Stimulated activated CD8-positive, alpha-beta memory T cell treated with anti-CD3 and anti-CD28 coated beads, Interleukin-12 subunit alpha, Interleukin-12 subunit beta, amount 100 ng/mL, for 4 hours (primary cell): ENCODE measurements at places on chromosomes 5 and 9.
A peak's percentile ranks its signal among the peaks of the same experiment; 100 is the strongest.

DNA sequence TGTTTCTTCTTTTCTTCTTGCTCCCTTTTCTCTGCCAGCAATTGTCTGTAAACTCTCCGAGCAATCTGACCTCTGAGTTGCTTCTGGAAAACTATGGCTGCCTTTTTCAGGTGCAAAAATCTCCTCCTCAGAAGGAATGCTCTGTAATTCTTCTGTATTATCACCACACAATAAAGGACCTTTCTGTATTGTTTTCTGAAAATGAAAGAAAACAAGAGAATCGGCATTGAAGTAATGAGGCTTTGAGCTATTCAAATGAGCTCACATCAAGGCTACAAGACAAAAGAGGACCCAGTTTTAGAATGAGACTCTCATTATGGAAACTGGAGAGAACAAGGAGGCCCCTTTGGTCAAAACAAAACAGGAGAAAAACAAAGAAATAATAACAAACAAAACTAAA is 86.2 kb upstream of the RETREG1 start:
- no peak for DNase-seq

DNA sequence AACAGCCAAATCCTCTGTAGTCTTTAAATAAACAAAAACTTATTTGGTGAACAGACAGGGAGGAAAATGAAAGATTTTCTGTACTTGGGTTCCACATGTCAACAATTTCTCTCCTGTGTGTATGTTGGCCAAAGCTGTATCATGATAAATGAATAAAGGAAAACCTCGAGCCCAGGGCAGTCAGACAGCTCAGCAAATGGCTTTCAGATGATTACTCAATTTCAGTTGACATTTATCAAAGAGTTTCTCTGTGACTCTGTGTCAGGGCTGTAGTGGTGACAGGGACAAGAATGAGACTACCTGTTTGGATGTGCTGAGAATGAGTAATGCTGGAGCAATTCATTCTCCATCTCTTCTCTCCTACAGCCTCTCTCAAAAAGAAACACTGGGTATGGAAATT is 45.7 kb upstream of the PTGS1 start:
- no peak for DNase-seq

GRCh38 chr5:157732596-157733262 is 1.5 kb downstream of the THG1L start:
- no peak for DNase-seq

DNA sequence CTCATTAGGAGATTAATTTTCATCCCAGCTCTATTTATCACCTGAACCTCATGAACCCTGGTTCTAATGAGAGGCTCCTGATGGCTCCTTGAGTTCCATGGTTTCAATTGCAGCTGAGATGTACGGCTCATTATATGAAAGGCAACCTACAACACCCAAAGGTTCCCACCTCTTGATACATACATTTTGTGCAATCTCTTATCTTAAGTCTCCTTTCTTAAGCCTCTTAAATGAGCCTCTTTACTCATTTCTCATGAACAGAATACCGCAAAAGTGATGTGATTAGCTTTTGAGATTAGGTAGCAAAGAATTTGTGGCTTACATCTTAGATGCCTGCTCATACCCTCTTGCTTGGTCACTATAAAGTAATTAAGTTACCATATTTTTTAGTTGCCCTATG is 1964.0 kb upstream of the CDH6 start:
- no peak for DNase-seq

GRCh38 chr9:23557689-23558088 is 268.4 kb downstream of the ELAVL2 start:
- no peak for DNase-seq

DNA sequence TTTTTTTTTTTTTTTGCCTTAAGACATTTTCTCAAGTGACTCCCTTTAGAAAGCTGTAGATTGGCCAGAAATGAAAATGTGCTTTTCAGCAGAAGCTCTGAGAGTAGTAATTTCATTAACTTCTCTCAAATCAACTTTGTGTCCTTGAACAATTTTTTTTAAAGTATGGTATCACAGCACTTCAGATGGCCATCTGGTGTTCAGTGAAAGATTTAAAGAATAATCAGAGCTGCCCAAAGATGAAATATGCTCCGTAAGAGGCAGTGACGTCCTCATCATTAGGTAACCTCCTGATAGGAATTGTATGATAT is 43.0 kb upstream of the PCAT7 start:
- no peak for DNase-seq

DNA sequence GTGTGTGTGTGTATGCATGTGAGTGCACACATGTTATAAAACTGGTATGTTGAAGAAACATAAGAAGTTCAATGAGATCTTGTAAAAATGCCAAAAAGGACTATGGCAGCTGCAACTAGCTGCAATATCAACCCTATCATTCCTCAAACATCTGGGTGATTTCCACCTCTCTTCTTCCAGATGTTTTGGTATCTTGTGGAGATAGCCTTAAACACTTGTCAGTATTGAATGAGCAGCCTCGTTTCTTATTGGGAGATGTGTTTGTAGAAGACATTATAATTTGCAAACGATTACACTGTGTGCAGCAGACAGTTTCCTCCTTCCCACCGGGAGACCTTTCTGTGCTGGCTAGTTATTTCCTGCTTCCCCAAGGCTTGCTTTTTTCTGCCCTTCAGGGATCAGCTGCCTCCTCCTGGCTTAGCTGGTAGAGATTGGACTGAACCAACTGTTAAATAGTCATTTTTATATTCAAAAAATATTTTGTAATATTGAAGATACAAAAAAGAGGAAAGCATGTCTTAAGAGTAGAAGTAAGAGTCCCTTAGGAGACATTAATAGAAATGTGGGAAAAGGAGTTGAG is 168.4 kb upstream of the MPDZ start:
- no peak for DNase-seq

GRCh38 chr5:136907371-136907770 is 542.0 kb upstream of the TRPC7 start:
- no peak for DNase-seq

GRCh38 chr9:133362359-133363044 is 6.2 kb downstream of the SURF2 start:
- no peak for DNase-seq

DNA sequence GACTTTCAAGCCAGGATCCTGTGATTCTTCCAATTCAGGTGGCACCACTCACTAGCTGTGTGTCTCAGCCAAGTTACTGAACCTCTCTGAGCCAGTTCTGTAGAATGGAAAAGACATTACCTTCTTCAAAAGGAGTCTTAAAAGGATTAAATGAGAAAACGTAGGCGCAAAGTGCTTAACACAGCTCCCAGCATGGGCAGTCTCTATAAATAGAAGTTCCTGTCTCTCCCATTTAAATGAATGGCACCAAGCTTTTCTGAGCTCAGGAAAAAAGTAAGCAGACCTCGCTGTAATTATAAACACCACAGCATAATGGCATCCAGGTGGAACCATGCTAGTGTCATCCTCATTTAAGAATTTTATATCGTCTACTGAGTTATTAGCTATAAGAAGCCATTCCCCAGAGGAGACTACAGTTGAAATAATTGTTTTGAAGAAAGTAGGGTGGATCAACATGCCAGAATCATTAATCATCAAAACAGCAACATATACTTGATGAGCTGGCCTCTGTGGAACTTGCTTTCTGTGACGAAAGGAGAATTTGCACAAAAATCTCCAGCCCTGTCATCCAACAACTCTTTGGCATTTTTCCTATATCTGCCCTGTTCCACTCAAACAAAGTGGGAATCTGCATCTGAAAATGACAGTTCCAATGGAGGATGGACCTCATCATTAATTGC is 188.9 kb downstream of the SPOCK1 start:
- DNase-seq = no peak

DNA sequence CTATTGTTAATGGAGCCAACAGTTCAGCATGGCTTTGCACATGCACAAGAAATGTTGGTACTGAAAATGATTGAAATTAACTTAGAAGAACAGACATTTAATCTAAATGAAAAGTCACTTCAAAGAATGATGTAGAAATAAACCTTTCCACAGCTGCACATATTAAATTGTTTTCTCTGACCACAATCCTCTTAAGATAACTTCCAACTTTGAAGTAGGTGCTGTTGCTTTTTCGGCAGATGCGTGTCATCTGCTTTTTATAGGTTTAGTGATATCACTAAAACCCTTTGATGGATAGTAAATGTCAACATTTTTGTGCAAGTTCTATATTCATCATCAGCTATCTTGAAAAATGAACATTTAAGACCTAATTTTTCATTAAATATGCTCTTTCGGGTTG is 25.3 kb upstream of the SLC1A3 start:
- DNase-seq = no peak

DNA sequence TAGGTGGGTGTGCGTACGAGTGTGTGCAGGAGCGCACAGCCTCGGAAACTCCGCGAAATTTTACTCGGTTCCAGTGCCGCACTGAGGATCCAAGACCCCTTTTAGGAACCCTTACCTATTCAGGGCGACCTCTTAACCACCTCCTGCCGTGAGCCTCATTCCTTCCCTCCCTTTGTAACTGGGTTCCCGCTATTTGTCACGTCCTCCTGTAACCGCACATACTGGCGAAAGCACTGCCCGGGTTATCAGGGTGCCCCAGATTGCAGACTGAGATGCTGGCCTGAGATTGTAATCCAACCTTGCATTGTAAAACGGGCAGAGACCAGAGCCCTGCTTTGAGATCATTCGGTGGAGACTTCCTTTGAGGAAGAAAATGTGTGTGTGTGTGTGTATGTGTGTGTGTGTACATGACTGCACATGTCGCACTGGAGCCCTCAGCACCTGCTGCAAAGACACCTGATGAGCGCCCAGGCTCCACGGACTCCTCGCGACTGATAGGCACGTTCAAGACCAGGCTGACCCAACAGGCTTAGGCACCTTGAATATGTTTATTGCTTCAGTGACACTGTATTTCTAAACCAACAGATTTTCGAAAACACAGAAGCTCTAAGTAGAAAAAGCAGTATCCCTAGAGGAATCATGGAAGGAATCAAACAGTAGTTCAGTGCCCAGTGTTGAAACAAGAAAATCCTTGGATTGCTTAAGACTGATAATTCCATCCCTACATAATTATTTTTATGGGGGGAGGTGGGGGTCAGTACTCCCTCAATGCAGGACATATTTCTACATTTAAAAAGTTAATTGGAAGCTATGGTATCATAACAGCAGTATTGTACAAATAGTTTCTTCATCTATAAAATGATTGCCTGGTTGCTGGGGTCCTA is 86.5 kb upstream of the TNFAIP8 start:
- no peak for DNase-seq

GRCh38 chr5:39209924-39210323 is 9.4 kb downstream of the FYB1 start:
- peak; percentile 54 for DNase-seq

- no peak for DNase-seq
Measured at GRCh38 chr9:19781240-19781639, 7.6 kb downstream of the SLC24A2 start.

- no peak for DNase-seq
Measured at GRCh38 chr5:7043797-7044196, 330.6 kb downstream of the TENT4A start.

DNA sequence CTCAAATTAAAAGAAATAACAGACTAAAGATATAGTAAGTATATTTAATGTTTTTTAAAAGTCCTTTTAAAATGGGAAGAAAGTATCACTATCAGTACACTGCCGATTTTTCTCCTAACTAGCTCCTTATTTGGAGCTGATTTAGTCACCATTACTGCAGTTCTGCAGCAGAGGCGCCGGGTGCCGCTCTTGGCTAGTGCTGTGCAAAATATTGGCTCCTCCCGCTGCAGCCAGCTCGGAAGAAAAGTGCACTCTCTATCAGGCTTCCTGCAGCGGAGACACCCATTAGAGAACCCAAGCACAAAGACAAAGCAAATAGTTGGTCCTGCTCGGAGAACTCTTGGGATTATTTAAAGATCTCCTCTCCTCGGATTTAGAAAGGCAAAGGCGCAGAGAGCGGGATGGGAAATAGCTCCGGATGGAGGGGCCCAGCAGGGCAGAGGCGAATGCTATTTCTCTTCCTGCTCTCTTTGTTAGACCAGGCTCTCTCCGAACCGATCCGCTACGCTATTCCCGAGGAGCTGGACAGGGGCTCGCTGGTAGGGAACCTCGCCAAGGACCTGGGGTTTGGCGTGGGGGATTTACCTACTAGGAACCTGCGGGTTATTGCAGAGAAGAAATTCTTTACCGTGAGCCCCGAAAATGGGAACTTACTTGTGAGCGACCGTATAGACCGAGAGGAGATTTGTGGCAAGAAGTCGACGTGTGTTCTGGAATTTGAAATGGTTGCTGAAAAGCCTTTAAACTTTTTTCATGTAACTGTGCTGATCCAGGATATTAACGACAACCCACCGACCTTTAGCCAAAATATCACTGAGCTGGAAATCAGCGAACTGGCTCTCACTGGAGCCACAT is at the start of gene PCDHGB3:
PCDHGB3 (plus strand) TSS at position 249 of the 855 bp plus-strand sequence; CDS start at position 402, 153 bp downstream.
- no peak for DNase-seq

DNA sequence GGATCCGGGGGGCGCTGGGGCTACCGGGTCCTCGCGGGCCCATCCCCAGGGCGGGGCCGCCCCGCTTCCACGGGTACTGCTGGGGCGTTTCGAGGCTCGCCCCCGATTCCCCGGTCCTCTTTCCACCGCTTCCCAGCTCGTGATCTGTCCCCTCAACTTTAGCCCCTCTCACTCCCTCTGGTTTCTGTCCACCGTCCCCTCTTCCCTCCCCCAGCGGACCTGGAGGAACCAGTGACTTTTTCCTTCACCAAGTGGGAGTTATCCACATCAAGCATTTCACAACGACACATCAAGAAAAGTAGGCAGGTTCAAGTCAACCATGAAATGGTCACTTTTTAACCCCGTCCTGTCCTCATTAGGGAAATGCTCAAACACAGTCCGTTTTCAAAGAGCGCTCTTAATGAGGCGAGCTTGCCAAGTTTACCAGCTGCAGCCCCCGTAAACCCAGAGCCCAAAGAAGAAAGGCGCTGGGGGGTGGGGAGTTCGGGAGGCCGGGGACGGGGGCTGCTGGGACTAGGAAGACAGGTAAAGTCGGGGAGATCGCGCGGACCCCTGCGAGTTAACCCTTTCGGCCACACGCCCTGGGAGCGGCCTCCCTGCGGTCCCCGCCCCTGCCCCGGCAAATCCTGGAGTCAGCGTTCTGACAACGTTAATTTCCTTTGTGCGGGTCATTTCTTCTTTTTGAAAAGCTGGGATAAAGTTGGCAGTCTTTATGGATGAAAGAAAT is 2.1 kb upstream of the NFIB start:
- no peak for DNase-seq

GRCh38 chr5:140967226-140967893 is 1.1 kb downstream of the PCDHAC2 start:
- no peak for DNase-seq

DNA sequence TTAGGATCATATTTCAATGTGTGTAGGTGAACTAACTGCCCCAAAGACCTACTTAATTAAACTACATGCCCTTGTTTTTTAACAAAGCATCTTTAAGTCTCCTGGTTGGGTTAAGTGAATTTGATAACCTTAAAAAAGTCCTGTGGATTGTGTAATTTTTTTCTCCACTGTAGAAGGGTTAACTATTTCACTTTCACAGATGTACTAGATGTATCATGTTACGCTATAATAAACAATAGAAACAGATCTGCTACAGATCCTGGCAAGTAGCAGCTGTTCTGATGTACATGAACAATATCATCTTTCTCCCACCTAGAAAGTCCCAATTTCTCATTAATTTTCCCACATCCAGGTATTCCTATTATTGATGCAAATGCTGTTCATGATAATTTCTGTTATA is 18.9 kb downstream of the KIF24 start:
- no peak for DNase-seq
